ENCODE measurements at places on chromosomes 12 and 14. TPM values are rescaled to one million over a fixed set of nuclear protein-coding genes. Genes with fewer than 3 reads are reported as not detected.

Gene RERG
- total RNA-seq = 5.3 TPM

Gene BDKRB2
- total RNA-seq = 23.3 TPM

Gene JAG2
- total RNA-seq = 11.0 TPM

Gene SMCO2
- not detected for total RNA-seq

Gene TMEM63C
- 5.9 TPM for total RNA-seq

GRCh38 chr14:25371068-25371467, 321.1 kb upstream of the STXBP6 start:
- DNase-seq = no peak
- H3K36me3 ChIP-seq = no peaks in the 10 kb centered on the region
- no peaks in the 10 kb centered on the region for H3K4me1 ChIP-seq
- no peaks in the 10 kb centered on the region for H3K27me3 ChIP-seq
- H3K4me3 ChIP-seq = no peak overlapping the region
- no peak overlapping the region for H3K27ac ChIP-seq

- DNase-seq = peak; percentile 65
- H3K4me1 ChIP-seq = peaks cover 6% of the 10 kb centered on the region
- H3K36me3 ChIP-seq = no peaks in the 10 kb centered on the region
- H3K4me3 ChIP-seq = peak overlapping the region; percentile 94
- no peaks in the 10 kb centered on the region for H3K27me3 ChIP-seq
- H3K27ac ChIP-seq = peak overlapping the region; percentile 76
These were observed 491 bp downstream of the WDR20 start for GRCh38 chr14:102140027-102140749.

DNA sequence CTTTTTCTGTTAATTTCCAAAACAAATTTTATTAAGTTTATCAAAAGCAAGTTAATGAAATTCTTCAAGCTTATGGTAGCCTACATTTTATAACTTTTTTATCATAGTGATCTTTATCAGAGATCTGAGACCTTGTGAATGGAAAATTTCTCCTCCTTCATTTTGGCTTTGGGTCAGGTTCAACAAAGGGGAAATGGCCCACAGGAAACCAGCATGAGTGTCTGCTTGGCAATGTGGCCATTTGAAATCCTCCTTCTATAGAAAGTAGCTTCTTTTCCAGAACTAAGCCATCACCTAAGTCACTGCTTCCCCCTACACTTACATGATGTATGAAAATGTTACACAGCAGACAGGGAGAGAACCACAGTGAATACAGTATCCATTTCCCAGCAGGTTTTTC, 1.6 kb downstream of the RHOJ start:
- H3K4me3 ChIP-seq = peak overlapping the region; percentile 20
- no peaks in the 10 kb centered on the region for H3K4me1 ChIP-seq
- no peaks in the 10 kb centered on the region for H3K27me3 ChIP-seq
- no peaks in the 10 kb centered on the region for H3K36me3 ChIP-seq
- H3K27ac ChIP-seq = peak overlapping the region; percentile 75

DNA sequence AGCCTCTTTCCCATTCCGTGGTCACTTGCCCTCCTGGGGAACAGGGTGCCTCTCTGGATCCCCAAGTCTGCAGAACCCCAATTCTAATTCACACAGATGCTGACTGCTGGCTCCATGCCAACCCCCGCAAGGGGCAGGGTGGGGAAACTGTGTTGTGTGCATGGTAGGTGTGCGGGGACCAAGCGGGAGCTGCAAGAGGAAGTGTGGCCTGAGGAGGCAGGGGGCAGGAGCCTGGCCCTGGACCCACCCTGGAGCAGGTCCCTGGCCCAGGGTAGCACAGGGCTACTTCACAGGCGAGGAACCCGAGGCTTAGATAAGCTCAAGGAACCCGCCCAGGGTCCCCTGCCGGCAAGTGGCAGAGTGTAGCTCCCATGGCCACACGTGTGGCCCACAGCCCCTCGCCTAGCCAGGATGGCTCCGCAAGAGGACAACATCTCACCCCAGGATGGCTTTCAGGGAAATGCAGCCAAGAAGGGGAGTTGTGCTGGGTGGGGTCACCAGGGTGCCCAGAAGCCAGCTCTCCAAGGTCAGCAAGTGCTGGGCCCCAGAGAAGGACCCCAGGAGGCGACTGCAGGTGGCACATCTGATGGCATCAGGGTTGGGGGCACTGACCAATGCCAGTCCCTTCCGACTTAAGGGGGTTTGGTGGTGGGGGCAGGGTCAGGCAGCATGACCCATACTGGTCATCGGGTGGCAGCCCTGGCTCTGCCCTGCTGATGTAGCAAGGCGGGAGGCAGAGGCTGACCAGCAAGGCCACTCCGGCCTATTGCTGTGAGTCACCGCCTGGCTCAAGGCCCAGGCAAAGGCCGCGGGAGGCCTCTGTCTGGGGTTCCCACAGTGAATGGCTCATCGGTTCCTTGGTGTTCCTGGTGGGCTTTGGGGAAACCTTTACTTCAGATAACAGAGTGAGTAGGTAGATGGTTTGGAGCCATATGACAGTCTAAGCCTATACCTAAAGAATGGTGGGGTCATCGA, 37.3 kb upstream of the EML1 start:
- peak; percentile 64 for DNase-seq
- no peaks in the 10 kb centered on the region for H3K27me3 ChIP-seq
- H3K36me3 ChIP-seq = no peaks in the 10 kb centered on the region
- H3K4me3 ChIP-seq = no peak overlapping the region

DNA sequence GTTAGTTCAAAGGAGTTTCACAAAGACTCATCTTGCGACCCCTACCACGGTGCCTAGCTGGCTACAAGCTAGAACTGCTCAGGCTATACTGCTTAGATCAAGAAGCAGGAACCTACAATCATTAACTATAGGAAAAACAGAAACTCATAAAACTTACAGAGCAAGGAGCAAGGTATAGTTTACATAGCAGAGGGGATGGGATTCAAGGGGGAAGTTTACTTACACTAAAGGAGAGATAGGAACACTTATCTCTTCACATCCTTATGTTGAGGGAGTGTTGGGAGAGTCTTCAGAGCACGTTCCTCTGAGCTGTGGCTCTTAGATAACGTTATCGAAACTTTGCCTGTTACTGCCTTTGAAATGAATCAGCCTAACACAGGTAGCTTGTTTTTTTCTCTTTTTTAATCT, 58.1 kb downstream of the FSCB start:
- H3K4me1 ChIP-seq = no peaks in the 10 kb centered on the region
- H3K27ac ChIP-seq = peak overlapping the region; percentile 10
- no peaks in the 10 kb centered on the region for H3K36me3 ChIP-seq
- no peak for DNase-seq
- H3K27me3 ChIP-seq = no peaks in the 10 kb centered on the region
- H3K4me3 ChIP-seq = no peak overlapping the region

DNA sequence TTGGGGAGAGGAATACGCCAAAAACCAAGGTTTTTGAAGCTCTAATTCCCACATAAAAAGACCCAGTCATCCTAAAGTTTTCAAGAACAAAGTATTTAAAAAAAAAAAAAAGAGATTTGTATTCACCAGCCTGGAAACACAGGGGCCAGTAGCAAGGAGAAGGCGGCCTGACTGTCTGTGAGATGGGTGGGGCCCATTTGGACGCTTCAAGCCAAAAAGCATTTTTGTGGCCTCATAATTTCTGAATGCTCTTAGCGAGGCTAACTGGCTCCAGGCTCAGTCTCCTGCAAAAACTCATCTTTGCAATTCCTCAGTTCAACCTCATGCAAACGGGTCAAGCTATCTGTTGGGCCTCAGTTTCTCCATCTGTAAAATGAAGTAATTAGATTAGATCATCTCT, 514.1 kb downstream of the MED13L start:
- H3K4me1 ChIP-seq = no peaks in the 10 kb centered on the region
- no peaks in the 10 kb centered on the region for H3K27me3 ChIP-seq
- no peaks in the 10 kb centered on the region for H3K36me3 ChIP-seq
- no peak overlapping the region for H3K27ac ChIP-seq
- H3K4me3 ChIP-seq = no peak overlapping the region

GRCh38 chr12:69240631-69240995, 1.2 kb downstream of the CPSF6 start:
- H3K4me3 ChIP-seq = peak overlapping the region; percentile 63
- no peak for DNase-seq
- H3K27me3 ChIP-seq = no peaks in the 10 kb centered on the region
- peak overlapping the region; percentile 92 for H3K27ac ChIP-seq
- peaks cover 24% of the 10 kb centered on the region for H3K4me1 ChIP-seq

- H3K36me3 ChIP-seq = no peaks in the 10 kb centered on the region
- H3K4me1 ChIP-seq = no peaks in the 10 kb centered on the region
- H3K4me3 ChIP-seq = no peak overlapping the region
- H3K27ac ChIP-seq = no peak overlapping the region
- no peaks in the 10 kb centered on the region for H3K27me3 ChIP-seq
These were observed 146.4 kb upstream of the FKBP4 start for GRCh38 chr12:2648406-2648805.

GRCh38 chr14:104091927-104092771, 6.6 kb downstream of the ASPG start:
- no peaks in the 10 kb centered on the region for H3K27me3 ChIP-seq
- DNase-seq = peak; percentile 20
- no peak overlapping the region for H3K4me3 ChIP-seq

DNA sequence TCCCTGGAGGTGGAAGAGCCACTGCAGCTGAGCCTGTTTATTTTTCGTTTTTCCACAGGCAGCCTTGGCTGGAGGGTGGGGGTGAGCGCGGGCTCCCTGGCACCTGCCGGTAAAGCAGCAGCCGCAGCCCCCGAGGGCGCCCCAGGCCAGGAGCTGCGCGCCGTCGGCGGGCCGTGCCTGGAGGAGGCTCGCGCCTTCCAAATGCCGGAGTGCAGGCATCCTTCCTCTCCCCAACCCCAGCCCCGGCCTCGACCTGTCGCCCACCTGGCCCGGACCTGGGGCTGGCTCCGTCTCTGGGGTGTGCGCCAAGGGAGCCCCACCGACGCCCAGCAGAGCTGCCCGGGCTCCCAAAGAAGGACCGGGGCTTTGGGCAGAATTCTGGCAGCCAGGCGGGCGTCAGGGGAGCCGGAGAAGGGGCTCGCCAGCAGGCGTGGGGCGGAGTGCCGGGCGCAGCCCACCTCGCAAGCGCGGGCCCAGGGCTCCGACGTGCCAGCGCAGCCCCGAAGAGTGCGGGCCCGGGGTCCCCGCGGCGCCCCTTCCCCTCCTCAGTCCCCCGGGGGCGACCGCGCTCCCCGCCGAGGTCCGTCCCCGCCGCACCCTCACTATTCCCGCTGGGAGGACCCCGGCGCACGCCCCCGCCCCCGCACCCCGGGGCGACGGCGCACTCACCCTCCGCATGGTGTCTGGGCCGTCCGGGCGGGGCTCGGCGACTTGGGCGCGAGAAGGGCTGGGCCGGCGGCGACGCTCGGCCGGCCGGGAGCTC, 130.3 kb downstream of the NDUFA12 start:
- H3K27ac ChIP-seq = no peak overlapping the region
- H3K36me3 ChIP-seq = no peaks in the 10 kb centered on the region
- no peaks in the 10 kb centered on the region for H3K4me1 ChIP-seq
- H3K4me3 ChIP-seq = peak overlapping the region; percentile 31

DNA sequence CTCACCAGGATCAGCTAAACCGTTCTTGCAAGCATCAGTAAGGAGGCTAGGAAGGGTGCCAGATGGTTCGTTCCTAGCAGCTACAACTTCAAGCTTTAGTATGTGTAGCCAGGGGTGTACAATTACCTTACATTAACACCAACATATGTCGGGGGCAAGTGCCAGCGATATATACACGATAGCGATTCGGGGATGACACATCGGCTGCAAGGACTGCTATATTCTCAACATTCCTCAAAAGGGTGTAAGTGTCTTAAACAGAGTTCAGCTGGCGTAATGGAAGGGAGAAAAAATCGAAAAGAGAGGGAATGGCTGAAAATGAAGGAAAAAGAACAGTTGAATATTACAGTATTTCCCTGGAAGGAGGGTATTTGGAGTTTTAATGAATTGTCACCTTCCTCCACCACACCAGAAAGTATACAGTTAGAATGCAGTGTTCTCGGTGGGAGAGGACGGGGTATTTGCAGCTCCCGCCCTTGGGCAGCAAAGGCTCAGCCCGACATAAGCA, 545 bp downstream of the LIMA1 start:
- no peaks in the 10 kb centered on the region for H3K4me1 ChIP-seq
- DNase-seq = peak; percentile 45
- peak overlapping the region; percentile 73 for H3K4me3 ChIP-seq

DNA sequence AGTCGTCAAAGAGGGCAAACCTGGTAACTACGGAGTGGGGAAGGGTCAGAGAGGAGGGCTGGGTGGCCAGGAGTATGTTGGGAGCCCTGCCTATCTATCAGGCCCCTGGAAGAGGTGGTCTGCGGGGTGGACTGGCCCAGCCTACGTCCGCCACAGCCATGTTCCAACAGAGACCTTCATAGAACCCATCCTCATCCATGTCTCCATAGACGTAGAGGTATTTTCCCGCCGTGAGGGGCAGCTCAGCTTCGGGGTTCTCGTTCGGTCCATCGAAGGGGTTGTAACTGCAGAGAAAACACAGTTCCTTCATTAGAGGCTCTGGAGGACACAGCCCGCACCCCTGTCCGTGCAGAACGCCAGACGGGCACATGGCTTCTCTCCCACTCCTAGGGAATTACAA, 107.3 kb downstream of the PIWIL1 start:
- H3K4me3 ChIP-seq = no peak overlapping the region
- no peaks in the 10 kb centered on the region for H3K36me3 ChIP-seq
- no peak for DNase-seq
- H3K27me3 ChIP-seq = no peaks in the 10 kb centered on the region
- H3K27ac ChIP-seq = no peak overlapping the region
- H3K4me1 ChIP-seq = no peaks in the 10 kb centered on the region

All from colonic mucosa (tissue), 4 donors.